Stimulated activated CD8-positive, alpha-beta memory T cell treated with anti-CD3 and anti-CD28 coated beads, Interleukin-15, amount 100 ng/mL, for 48 hours (primary cell): ENCODE measurements at places on chromosomes 7 and 10.
A peak's percentile ranks its signal among the peaks of the same experiment; 100 is the strongest.

- DNase-seq, result no peak
Measured at GRCh38 chr10:77028042-77028441, 609.6 kb downstream of the KCNMA1 start.

- no peak for DNase-seq
Measured at GRCh38 chr7:16667355-16667754, 21.4 kb downstream of the BZW2 start.

- no peak for DNase-seq
Measured at GRCh38 chr7:80916770-80917741, 1.8 kb downstream of the SEMA3C start.

- no peak for DNase-seq
Measured at GRCh38 chr10:62851442-62851841, 35.3 kb upstream of the EGR2 start.

DNA sequence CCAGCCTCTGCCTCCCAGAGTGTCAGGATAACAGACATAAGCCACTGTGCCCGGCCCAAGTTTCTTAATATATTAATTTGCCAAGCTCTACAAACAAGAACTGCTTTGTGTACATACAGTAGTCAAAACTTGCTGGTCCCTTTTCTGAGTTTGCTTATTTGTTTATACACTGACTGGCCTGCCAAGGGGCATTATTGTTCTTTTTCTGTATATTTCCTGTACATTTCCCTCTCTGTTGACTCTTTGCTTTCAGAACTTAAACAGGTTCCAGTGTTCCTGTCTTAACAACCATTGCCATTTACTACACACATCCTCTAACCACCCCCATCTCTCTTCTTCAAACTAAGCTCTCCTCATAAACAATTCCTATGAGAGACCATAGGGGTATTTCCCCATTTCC lies 61.5 kb upstream of the RPA3 start:
- DNase-seq, result no peak

- DNase-seq, result no peak
Measured at GRCh38 chr7:52100-52499, 140.3 kb upstream of the FAM20C start.

DNA sequence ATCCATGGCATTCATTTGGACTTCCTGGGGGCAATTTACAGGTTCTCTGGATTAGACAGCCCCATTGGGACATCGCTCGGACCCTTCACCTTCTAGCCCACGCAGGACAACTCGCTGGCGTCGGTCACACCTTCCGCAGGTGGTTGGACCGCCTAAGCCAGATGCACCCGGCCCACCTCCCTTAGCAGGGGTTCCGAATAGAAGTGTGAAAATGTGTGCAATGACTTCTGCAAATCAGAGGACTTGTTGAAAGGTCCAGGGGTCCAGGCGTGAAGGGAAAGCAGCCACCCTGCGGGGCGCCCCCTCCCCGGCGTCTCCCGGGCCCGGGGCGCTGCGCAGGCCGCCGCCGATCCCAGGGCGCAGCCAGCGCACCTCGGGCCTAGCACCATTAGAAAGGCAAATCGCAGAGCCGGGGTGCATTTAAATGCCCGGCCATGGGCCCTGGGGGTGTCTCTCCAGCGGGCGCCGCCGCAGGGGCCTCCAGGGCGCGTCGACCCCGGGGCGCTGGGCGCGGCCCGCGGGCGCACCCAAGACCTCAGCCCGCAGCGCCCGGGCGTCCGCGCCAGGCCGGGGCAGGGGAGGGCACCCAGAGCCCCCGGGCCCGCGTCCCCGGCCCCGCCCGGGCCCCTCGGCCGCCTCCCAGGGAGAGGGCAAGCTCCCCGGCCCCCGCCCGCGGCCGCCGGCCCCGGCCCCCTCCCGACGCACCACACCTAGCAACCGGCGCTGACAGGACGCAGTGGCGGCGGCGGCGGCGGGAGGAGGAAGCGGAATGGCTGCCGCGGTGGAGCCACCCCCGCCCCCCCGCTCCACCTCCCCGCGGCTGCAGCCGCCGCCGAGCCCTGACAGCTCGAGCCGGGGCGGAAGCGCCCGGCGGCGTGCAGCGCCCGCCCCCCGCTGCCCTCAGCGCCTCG lies 1.2 kb downstream of the JAZF1 start:
- peak; percentile 55 for DNase-seq

GRCh38 chr7:133609806-133610205 lies 356.9 kb downstream of the EXOC4 start:
- DNase-seq, result no peak

- no peak for DNase-seq
Measured at GRCh38 chr10:241966-242643, 106.8 kb downstream of the ZMYND11 start.

GRCh38 chr10:91050371-91051034 lies 129.6 kb upstream of the ANKRD1 start:
- DNase-seq, result no peak

DNA sequence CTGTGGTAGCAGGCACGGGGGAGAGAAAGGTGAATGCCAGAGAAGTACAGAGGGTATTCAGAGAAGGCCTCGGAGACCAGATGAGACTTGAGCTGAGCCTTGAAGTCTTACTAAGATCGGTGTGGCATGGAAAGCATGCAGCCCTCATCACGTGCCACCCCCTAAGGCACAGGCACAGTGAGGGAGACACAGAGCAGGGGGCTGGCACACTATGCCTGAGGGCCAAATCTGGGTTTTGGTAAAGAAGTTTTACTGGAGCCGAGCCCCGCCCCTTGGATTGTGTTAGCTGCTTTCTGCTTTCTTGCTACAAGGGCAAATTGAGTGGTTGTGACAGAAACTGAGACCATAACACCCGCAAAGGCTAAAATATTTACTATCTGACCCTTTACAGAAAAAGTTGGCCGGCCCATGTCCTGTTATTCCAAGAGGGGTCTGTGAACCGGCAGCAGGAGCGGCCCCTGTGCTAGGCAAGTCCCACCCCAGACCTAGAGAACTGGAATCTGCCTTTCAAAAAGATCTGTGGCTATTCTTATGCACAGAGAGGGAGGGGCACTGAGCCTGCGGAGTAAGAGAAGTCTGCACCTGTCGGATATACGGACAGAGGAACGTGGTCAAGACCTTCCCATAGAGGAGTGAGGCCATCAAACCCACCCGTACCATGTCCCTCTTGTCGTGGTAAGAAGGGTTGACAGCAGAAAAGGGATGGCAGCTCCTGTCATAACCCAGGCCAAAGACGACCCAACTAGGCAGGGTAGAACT lies 109.3 kb upstream of the RHEB start:
- DNase-seq, result no peak

DNA sequence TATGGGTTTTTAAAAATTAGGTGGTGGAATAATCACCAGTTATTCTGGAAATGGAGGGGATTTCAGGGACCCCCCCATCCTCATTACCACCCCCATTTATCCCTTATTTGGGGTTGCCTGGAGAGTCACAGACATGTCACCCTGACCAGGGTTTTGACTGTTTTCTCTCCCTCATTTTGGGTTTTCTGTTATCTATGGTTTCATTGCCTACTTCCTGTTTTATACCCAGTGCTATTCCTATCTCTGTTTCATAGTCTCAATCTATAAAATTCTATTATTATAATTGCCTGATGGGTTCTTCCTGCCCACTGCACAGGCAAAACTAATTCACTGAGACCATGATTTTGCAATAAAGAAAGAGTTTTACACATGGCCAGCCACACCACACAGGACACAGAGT lies 15.9 kb upstream of the FAM221A start:
- DNase-seq, result no peak

DNA sequence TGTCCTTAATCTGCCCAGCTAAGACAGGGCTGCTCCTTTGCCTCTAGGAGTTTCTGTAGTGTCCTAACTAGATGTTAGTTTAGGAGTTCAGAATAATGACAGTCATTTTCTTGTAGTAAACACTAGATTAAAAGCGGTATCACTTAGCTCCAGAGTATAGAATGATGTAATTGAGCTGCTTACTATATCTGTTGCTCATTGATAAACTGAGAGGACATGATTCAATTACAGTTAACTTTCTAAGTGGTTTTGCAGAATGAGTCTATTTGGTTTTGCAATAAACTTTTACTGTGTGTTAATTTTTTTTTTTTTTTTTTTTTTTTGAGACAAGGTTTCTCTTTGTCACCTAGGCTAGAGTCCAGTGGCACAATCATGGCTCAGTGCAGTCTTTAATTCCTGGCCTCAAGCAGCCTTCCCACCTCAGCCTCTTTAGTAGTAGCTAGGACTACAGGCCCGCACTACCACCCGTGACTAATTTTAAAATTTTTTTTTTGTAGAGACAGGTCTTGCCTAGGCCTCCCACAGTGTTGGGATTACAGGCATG lies 1.8 kb downstream of the STMP1 start:
- no peak for DNase-seq

GRCh38 chr10:121596689-121597503 lies 1.3 kb downstream of the FGFR2 start:
- no peak for DNase-seq

DNA sequence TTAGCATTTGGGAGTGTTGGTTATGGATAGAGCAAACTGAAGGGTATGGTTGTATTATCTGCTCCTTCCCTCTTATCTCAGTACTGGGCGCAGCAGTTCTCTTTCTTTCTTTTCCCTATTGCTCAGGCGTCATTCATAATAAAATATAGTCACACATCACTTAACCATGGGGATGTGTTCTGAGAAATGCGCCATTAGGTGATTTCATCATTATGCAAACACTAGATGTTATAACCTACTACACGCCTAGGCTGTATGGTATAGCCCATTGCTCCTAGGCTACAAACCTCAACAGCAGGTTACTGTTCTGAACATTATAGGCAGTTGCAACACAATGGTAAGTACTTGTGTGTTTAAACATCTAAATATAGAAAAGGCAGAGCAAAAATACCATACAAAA lies 401.7 kb downstream of the EXOC4 start:
- DNase-seq, result no peak
